ENCODE measurements at places on chromosomes 13 and 19.

GRCh38 chr19:18469069-18469846 lies 31.3 kb upstream of the ISYNA1 start:
- peak; percentile 73 for DNase-seq

GRCh38 chr13:90628471-90628870 lies 719.0 kb upstream of the MIR17HG start:
- DNase-seq, result no peak

DNA sequence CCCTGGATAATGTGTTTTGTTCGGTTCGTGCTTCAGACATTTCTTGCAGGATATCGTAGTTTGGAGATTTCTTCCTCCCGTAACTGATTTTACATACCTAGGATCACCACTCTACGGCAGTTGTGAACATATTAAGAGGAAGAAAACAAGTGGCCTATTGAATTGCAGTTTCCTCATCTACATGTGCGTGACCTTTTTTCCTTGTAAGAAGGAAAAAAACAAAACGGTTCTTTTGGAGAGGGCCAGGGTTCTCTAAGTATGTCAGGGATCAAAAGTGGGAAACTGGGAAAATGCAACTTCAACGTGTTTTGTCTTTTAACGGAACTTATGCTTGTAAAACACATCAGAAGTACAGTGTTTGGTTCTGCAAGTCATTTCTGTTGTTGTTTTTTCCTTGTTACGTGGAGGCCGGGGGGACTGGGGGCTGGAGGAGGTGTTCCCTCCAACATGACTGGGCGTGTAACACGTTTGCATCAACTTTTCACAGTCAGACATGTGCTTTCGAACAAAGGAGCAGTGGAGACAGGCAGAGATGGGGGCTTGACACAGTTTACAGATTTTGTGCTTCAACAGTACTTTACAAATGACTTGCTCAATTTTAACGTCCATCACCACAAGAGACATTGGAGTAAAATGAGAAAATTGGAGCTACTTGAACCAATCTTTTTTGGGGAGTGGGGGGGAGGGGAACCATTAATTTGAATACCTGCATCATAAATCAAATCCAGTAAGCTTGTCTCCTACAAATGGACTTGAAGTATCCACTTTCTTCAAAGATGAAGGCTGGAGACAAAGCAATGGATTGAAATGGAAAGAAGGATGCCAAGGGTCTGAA lies 3.8 kb downstream of the ZC3H4 start:
- DNase-seq, result no peak

DNA sequence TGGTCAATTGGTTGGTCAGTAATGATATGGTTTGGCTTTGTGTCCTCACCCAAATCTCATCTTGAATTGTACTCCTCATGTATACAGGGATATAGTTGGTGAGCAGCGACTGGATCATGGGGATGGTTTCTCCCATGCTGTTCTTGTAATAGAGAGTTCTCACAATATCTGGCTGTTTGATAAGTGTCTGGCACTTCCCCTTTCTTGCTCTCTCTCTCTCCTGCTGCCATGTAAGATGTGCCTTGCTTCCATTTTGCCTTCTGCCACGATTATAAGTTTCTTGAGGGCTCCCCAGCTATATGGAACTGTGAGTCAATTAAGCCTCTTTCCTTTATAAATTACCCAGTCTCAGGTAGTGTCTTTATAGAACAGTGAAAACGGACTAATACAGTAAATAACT lies 120.7 kb downstream of the TRPC4 start:
- no peak for DNase-seq

- peak; percentile 76 for DNase-seq
These were observed 11.2 kb upstream of the PRR19 start for GRCh38 chr19:42290523-42291434.

DNA sequence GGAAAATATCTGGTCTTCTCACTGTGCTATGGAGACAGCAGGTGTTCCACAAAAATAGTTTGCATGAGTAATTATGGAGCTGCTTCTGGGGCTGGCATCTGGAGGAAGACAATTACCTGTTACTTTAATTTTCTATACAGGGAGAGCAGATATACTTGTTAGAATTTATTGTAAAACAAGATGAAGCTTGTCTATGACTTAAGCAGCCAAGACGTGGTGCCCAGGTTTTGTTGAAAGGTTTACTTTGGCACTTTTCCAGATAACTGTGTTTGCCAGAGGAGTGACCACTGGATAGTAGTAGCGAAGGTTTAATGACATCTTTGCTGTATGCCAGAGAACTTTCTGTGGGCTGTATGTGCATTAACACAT lies 134.5 kb upstream of the KL start:
- no peak for DNase-seq

DNA sequence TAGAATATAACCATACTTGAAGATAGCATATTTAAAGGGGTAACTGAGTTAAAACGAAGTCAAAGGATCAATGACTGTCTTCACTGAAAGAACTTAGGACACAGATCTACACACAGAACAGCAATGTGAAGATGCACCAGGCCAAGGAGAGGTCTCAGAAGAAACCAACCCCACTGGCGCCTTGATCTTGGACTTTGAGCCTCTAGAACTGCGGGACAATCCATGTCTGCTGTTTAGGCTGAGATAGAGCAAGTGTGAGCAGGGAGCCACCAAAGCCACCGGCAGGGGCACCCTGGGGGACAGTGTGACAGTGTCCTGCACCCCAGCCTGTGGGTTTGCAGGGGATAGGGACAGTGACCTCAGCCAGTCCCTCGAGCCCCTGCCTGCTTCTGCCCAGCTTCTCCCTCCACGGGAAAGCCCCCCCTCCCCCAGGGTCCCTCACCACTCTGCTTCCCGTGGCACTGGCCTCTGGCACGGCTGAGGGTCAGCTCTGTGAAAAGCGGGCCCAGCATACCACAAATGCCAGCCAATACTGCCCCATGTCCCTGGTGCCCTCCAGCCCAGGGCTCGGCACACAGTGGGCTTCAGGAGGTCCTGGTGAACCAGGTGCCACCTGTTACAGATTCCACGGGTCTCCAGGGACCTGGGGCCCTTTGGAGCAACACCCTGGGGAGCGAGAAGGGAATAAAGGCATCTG lies 40.8 kb downstream of the KLF2 start:
- DNase-seq, result no peak

DNA sequence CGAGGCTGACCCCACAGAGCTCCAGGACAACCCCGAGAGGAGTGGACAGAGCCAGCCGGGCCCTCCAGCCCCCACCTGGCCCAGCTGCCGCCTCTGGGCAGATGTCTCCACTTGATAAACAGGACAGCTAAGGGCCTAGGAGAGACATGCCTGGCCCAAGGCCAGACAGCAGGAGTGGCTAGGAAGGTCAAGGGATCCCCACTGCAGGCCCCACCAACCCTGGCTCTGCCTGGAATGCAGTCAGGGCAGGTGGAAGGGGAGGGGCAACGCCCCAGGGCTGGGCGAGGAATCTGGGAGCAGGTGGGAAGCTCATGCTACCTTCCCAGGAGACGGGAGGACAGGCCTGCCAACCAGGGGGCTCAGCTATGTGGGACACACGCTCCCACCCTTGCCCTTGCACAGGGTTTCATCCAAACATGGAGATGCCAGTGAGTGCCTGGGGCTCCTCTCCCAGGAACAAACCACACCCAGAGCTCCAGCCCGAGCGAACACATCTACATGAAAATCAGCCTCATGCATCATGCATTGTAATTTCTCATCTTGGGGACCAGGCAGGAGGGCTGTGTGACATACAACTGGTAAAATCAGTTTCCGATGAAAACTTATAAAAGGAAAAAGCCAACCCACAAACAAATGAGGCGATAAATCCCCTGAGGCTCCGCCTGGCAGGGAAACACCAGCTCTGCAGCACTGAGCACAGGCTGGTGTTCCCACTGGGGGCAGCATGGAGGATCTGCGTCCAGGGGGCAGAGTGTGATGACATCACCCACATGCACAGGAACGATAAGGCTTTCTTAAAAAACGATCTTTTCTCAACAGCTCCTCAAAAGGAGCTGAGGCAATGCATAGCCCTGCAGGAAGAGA lies 25.0 kb downstream of the SH3GL1 start:
- DNase-seq, result no peak

GRCh38 chr13:98427331-98427995 lies 149.4 kb downstream of the STK24 start:
- no peak for DNase-seq

DNA sequence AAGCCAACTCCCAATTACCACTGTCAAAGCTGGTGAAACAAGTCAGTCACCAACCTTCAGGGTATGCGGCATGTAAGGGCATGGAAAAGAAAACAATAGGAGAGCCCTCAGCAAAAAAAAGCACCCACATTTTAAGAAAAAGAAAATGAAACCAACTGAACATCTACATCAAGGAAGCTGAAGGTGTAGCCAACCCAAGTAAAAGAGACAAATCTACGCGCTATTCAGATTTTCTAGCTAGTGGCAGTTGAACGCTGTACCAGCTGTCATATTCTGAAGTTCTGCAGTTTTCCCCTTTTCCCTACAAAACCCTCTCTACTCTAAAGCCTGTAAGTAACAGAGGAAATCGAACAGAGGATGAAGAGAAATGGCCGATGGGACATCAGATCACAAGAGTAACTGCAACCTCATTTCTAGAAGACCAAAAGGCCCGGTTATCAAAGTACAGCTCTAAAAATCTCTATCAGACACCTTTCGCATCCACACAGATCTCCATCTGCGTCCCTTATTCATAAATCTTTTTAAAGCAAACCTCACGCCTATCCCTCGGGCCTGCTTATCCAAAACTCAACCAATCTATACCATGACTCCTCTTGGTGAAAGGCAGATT lies 1.4 kb downstream of the MYCBP2 start:
- no peak for DNase-seq

- no peak for DNase-seq
These were observed 33.2 kb downstream of the CILP2 start for GRCh38 chr19:19571071-19571786.

DNA sequence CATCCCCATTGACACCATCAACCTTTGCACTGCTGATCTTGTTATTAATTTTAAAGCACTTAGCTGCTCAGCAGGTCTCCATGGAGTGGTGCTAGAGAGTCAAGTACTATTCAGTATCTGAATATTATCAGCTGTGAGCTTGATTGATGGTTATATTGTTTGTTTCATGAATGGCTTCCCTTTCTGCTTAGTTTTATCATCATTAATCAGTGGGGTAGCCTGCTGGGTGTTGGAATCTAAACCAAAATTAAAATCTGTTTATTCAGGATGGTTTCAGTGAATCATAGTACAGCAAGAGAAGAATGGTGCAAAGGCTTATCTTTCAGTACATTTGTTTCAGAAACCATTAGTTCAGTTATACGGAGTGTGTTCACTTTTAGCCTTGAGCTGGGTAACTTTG lies 42.5 kb upstream of the SCEL start:
- no peak for DNase-seq

DNA sequence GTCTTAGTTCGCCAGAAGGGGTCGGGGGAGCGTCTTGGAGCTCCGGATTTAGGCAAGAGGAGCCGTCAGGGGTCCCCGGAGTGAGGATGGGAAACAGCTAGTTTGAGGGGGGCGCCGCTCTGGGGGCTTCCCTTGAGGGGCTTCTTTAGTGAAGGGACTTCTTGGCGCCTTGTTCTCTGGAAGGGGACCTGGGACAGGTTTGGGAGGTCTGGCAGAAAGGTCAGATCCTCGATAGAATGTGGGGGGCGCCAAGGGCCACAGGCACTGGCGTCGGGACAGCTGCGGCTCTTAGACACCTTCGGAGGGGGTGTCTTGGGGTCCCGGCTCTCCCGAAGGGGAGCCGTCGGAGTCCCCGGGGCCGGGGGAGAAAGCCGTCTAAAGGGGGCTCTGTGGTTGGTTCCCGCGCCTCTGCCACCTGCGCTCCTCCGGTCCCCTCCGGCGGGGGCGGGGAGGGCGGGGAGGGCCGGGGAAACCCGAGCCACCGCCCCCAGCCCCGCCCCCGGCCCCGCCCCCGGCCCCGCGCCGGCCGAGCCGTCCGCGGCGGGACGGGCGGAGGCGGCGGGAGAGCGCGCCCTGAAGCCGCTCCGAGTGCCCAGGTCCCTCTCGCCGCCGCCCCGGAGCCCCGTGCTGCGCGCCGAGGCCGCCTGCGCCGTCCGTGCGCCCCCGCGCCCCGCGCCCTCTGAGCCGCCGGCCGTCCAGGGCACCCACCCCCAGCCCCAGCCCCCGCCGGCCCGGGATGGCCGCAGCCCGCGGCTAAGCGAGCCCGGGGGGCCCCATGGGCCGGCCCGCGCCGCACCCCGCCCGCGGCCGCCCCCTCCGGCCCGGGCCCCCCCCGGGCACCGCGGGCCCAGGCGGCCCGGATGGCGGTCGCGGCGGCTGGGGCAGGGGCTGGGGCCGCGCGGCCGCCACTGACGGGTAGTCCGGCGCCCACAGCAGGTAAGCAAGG lies at the start of gene NRTN:
NRTN (plus strand) TSS at position 552 of the 946 bp plus-strand sequence. CDS start 19,099 bp downstream, outside the sequence.
- peak; percentile 77 for DNase-seq

DNA sequence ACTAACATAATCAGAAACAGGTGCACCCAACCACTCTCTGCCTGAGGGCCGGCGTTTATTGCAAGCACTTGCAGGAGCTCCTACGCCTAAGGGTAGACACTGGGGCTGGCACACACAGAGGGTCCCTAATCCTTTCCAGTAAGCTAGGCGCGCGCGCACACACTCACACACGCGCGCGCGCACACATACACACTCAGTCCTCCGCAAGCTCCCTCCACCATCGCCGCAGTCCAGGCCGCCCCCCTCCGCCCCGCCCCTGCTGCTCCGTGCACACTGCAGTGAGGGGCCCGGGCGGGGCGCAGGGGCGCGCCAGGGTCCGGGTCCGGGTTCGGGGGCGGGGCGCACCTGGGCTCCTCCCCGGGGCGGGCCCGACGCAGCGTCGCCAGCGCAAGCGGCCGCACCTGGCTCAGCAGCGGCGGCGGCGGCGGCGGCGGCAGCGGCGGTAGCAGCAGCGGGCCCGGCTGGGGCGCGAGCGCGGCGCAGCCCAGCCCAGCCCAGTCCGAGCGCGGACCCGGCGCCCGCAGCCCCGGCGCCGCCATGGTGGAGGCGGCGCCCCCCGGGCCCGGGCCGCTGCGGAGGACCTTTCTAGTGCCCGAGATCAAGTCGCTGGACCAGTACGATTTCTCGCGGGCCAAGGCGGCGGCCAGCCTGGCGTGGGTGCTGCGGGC lies at the start of gene CAMSAP3:
CAMSAP3 (plus strand) TSS at position 398 of the 668 bp plus-strand sequence; CDS start at position 538, 140 bp downstream.
- DNase-seq, result peak; percentile 75

GRCh38 chr19:13122275-13122878 lies 4.3 kb downstream of the NACC1 start:
- no peak for DNase-seq

DNA sequence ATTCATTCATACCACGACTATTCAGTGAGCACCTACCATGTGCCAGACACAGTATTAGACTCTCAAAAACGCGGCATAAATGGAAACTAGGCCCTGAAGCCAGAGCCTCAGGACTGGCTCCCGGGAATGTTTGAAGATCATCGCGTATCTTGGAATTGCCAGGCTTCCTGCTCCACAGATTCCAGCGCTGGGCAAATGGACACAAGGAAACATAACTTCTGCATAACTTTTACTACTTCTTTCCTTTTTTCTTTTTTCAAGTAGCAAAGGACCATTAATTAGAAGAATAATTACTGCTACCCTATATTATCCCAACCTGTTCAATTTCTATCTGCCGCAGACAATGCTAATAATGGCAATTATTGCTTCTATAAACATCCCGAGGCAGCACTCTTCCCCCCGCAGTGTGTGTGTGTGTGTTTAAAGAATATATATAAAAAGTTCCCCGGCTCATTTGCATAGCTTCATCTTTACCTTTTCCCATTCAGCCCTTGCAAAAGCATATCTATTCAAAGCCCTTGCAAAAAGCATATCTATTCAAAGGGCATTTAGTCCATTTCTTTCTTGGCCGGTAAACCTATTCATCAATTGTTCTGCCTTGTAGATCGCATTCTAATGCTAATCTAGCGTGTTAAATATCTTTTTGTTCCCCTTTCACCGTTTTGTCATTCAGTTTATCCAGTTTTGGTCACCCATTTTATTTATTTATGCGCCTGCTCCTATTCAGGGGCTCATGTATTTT lies 6.1 kb downstream of the SOX21 start:
- no peak for DNase-seq
